GM23338 (cell line): ENCODE measurements at places on chromosomes 16 and 17. TPM values are rescaled to one million over a fixed set of nuclear protein-coding genes. Genes with fewer than 3 reads are reported as not detected.

The KRTAP1-5 gene
- not detected in 2 replicates for polyA plus RNA-seq

The SLC16A13 gene
- polyA plus RNA-seq, result 1.2 and 2.2 TPM in 2 replicates

The SLFN14 gene
- not detected in 2 replicates for polyA plus RNA-seq

The TERB1 gene
- not detected in 2 replicates for polyA plus RNA-seq

The KPNA2 gene
- 364 and 375 TPM in 2 replicates for polyA plus RNA-seq

The SLC13A2 gene
- not detected in 2 replicates for polyA plus RNA-seq

DNA sequence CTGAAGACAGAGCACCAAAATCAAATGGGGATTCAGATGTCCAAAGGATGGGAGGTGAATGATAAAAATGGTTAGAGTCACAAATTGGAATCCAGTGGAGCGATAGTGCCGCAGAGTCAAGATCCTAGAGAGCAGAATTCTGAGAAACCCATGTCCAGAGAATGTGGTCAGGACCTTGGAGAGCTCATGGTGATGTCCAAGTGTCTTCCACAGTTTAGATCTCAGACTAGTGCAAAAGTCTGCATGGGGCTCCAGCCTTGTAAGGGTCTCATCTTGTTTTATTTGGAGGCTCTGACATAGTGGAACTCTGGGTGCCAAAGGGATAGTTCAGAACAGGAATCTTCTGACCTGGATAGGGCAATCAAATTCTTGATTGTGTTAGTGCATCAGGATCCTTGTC, 245.9 kb upstream of the HSBP1 start:
- DNase-seq, result peak; percentile 57

DNA sequence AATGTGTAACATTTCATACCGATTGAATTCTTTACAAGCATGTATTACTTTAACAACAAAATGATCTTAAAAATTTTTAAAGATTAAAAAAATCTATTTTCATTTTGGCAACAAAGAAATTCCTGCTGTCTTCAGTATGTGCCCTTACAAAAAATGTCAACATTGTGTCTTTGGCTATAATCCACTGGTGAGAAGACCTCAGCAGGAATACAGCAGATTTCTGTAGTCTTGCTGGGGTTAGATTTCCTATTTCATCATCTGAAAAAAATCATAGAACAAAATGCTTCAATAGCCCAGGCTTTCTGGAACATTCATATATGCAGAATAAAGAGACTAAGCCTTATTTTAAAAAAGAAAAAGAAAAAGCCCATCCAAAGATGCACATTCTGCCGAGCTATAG, 129.1 kb upstream of the CA10 start:
- DNase-seq, result no peak

DNA sequence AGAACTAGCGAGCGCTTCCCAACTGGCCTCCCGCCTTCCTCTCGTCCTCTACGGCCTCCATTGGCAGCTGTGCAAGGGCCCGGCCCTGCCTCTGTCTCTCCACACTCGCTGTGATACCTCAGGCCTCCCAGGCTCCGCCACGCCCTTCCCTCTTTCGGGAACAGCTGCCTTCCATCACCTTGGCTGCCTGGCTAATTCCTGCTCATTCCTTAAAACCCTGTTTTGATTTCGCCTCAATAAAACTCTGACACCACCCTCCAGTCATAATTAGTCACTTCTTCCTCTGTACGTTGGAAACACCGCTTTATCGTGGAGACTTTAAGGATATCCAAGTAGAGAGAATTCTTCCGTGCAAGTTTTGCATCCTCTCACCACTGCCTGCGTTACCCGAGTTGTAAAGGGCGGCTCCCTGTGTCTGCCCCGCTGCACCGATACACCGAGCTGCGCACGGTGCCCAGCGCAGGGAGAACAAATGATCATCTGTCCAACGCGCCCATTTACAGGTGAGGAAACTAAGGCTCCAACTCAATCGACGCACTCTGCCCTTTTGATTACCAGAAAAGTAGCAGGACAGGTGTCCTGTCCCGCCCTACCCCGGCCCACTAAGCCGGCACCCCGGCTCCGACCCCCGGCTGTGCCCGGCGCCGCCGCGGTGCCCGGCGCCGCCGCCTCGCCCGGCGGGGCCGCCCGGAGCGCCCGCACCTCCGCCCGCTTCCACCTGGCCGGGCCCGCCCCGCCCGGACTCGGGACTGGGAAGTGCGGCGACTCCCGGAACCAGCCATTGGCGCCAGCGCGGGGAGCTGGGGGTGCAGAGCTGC, 139.7 kb downstream of the SEC14L1 start:
- peak; percentile 50 for DNase-seq

DNA sequence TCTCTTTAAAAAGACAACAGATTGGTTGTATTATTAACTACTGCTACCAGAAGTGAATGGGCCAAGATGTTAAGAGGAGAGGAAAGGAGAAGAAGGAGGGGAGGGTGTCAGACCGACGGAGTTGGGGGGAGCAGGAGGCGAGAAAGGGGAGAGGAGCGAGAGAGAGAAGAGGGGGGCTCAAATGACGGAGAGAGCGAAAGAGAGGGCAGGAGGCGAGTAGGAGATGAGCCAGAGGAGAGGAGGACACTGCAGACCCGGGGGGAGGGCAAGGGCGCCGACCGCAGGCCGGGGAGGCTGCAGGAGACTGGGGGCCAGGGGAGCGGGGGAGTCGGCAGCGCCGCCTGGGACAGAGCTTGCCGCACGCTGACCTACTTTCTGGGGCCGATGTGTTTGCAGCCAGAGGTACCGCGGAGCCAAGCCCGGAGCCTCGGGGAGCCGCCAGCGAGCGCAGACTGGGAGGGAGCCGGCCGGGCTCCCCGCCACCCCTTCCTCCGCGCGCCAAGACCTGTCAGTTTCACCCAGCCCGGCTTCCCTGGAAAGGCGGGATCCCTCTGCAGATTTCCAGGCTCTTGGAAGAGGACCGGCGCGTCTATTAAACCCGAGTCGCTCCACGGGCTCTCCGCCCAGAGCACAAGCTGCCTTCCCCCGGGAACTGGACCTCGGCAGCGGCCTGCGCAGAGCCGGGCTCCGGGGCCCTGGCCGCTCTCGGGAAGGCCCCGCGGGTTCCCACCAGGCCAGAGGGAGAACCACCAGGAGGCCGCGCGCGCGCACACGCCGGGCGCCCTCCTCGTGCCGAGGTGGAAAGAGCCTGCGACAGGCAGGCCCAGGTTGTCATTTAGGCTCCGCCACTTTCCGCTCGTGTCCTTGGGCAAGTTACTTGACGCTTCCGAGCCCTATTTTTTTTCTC, 74.6 kb downstream of the CMC2 start:
- peak; percentile 74 for DNase-seq

DNA sequence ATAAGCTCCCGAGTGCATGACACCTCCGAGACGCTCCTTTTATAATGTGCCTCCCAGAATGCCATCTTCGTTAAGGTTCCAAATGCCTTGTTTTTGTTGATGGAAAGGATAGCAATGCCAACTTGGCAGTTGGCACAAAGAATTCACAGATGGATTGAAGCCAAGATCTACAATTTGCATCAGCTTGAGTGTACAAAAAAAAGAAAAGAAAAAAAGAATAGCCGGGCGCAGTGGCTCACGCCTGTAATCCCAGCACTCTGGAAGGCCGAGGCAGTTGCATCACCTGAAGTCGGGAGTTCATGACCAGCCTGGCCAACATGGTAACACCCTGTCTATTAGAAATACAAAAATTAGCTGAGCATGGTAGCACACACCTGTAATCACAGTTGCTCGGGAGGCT, 7.6 kb downstream of the TBC1D16 start:
- DNase-seq, result no peak

DNA sequence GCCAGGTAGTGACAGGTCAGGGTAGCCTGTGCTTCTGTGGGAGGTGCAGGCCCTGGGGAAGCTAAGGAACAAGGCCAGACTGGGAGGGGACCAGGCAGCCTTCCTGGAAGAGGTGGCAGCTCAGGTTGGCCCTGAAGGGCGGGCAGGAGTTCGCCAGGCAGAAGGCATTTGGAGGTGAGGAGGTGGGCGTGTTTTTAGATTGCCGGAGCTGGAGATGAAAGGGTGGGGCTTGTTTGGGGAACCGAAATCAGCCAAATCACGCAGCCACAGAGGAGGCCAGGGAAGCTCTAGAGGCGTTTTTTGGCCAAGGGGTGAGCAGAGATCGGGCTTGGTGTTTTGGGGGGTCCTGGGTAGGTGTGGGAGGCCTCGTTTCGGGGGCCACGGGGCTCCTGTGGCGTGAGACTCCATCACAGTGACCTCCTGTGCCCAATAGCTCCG, 7.6 kb downstream of the ADCY7 start:
- no peak for DNase-seq

- peak; percentile 51 for DNase-seq
Measured at GRCh38 chr16:73572135-73572828, 524.4 kb upstream of the ZFHX3 start.

DNA sequence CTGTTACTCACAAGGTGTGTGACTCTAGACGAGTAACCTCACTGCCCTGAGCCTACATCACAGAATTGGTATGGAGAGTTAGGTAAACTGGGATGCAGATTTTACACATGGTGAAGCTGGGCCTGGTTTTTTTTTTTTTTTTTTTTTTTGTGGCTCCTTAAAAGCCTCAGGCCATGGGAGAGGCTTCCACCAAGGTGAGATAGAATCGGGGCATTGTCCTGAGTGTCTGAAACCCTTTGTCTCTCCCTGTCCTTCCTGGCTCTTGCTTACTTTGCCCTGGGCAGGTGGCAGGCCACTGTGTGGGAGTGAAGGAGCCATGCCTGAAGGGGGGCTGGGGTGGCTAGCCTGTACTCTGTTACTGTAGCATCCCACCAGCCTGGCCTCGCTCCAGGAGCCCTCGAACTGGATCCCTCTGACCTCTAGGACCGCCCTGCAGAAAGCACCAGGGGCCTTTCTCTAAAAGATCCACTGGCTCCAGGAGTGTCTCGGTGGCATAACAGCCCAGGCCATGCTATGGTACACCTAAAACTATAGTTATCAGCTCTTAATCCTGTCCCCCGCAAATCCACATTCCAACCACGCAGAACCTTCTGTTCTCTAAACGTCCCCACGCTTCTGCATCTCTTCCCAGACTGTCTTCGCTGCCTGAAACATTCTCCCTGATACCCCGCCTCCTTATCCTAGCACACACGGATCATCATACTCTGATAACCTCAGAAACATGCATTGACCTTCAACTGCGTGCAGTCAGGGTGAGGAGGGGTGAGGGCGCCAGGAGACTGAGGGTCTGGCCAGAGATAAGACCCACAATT, 1.7 kb upstream of the SLC13A2 start:
- DNase-seq, result no peak

GRCh38 chr17:54426296-54426886, 474.3 kb upstream of the TOM1L1 start:
- peak; percentile 71 for DNase-seq

DNA sequence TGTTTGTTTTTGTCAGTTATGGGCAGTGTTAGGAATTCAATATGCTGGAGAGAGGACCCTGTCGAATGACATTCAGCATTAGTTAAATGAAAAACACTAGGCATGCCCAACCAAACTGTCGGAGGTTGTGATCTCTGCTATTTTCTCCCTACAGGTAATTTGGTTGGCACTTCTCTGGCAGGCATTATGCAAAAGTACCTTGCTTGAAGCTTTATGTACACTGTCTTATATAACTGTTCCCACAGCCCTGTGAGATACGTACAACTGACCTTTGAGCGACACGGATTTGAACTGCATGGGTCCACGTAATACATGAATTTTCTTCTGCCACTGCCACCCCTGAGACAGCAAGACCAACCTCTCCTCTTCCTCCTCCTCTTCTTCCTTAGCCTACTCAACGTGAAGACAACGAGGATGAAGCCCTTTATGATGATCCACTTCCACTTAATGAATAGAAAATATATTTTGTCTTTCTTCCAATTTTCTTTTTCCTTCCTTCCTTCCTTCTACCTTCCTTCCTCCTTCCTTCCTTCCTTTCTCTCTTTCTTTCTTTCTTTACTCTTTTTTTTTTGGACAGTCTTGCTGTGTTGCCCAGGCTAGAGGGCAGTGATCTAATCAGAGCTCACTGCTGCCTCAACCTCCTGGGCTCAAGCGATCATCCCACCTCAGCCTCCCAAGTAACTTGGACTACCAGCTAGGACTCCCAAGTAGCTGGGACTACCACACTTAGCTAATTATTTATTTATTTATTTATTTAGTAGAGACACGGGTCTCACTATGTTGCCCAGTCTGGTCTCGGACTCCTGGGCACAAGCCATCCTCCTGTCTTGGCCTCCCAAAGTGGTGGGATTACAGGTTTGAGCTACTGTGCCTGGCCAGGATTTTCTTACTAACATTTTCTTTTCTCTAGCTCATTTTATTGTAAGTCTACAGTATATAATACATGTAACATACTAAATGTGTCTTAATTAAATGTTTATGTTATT, 77.3 kb downstream of the WIPI1 start:
- no peak for DNase-seq

DNA sequence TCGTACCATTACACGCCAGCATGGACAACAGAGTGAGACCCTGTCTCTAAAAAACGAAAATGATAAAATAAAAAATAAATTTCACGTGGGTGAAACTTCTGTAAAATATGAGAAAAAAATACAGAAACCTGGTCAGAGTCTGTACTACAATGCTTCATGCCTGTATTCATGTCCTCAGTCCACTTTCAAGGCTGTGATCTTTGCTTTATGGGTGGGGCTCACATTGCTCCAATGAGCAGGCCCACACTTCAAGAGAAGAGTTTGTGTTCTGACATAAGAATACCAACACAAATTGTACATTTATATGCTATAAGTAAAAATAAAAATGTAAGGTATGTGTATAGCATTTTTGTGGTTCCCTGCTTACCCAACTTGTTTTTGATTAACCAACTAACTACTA, 32.2 kb upstream of the ABCA3 start:
- DNase-seq, result no peak

GRCh38 chr17:40499551-40500189, 1.8 kb downstream of the TNS4 start:
- peak; percentile 94 for DNase-seq

DNA sequence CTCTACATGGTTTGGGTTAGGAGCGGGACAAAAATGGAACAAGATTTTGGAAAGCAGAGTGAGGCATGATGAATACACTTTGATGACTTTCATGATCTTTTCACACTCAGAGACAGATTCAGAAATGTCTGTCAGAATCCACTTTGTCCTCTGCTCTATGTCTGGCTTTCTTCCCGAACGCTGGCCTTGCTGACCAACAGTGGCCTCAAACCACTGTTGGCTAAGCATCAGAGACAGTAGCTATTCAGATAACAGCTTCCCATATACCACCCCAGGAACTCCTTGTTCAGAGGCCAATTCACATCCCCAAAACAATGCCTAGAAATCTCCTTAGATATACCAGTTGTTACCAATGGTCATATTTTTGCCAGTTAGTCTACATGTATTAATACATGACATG, 40.9 kb downstream of the FBXL20 start:
- no peak for DNase-seq

GRCh38 chr16:67023689-67024088, 5.3 kb upstream of the CBFB start:
- DNase-seq, result no peak

DNA sequence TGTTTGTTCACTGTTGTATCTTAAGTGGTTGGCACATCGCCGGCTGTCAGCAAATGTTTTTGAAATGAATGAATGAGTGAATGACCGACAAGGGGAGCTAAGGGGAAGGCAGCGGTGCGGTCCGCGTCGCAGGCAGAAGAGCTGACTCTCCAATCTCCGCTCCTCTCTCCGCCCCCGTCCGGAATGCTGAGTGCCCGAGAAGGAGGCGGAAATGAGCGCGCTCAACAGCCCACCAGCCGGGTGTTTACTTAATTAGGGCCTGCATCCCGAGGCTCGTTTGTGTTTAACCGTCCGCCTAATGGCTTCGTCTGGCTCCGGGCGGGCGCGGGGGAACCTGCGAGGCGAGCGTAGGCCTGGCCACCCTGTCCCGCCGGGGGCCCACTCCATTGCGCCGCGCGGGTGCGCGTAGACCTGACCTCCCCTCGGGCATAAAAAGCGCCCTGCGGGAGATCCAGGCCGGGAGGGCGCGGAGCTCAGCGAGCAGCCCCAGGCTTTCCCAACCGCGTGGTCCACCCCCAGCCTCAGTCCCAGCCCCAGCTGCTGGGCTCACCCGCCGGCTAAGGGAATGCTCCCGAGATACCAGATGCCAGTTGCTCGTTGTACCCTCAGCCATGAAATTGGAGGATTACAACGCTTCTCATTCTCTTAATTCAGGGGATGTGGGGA, 2.5 kb upstream of the CDH3 start:
- peak; percentile 95 for DNase-seq
